ENCODE measurements at places on chromosomes 7 and 10.

DNA sequence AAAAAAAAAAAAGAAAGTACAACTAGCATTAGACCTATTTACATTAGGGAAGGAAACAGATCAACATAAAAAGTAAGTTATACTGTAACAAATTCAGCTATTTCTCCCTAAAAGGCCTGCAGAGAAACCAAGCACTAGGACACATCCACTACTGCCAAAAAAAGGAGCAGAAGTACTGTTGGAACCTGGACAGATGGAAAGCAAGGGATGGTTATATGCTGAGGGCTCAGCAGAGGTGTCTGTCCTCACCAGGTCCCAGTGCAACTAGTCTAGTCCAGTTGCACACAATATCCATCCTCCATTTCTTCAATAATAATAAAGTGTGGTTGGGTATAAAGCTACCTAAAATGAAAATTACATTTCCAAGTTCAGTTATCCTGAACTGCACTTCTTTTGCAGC is 103.2 kb upstream of the IFRD1 start:
- no peak for DNase-seq

GRCh38 chr7:40979296-40979695 is 723.6 kb downstream of the INHBA start:
- DNase-seq = no peak

DNA sequence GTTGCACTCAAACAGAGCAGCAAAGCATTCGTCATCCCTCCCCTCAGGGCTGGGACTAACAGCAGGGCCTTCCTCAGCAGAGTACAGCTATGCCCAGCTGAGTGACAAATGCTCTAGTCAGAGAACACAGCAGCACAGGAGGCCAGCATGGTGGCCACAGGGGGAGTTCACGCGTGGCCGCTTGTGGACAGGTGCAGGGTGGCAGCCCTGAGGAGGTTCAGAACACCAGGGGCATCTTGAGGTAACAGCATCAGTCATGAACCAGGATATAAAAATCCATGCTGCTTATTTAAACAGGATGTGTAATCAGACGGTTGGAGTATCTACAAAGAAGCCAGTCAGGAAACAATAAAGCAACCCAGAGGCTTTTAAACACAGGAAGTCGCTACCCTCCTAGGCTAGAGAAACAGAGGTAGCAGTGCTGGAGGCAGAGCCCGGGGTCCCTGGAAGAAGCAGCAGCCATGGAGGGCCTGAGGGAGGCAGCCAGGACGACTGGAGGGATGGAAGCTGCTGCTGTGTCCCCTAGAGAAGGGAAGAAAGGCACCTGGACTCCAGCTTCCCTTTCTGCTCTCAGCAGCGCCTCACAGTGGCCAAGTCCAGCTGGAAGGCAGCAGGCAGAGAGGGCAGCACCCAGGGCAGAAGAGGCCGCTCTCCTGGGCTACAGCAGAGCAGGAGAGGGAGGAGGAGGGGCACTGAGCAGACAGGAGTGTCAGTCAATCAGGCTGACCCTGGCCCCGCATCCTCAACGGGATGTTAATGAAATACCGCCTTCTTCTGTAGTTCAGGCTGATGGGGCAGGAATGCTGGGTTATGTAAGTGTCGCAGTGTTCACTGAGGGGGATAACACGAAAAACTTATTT is 70.8 kb upstream of the UCN3 start:
- DNase-seq = peak; percentile 66

DNA sequence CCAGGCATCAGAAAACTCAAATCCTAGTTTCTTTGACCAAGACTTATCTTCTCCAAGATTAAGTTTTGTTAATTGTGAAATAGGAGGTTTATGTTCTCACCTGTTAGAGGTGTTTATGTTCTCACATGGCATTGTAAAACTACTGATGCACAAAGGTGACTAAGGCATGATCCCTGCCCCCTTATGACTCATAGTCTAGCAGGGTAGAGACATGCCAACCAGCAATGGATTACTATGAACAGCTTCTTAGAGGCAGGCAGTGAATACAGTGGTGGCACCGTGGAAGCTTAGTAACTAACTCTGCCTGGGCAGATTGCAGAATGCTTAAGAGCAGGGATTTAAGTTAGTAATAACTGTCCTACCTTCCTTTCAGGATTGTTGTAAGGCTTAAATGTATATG is 400.9 kb downstream of the SORCS3 start:
- no peak for DNase-seq

DNA sequence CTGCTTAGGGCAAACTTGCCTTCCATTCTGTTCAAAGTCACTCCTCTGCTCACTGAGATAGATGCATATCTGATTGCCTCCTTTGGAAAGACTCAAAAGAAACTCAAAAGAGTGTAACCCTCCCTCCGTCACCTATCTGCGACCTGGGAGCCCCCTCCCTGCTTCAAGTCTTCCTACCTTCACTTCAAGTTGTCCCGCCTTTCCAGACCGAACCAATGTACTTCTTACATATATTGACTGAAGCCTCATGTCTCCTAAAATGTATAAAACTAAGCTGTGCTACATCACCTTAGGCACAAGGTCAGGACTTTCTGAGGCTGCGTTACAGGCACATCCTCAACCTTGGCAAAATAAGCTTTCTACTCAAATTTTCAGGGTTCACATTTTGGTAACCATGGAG is 77.4 kb upstream of the C1GALT1 start:
- no peak for DNase-seq

- DNase-seq = no peak
Measured at GRCh38 chr7:149880638-149881311, 7.0 kb downstream of the ATP6V0E2 start.

DNA sequence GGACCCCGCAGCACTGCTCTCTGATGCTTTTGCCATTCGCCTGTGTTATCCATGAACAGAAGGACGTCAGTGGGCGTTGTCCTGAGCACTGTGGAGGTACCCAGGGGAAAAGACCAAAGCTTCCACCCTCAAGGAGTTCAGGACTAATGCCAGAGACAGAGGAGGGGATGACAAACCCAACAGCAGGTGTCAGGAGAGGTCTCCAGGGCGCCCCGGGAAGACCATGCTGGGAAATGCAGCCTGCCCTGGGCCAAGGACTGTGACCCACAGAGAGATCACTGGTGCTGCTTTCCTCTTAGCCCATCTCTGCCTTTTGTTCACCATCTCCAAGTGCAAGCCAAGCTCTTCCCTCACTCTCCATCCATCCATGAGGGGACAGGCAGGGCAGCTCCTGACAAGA is 166.8 kb upstream of the PFKP start:
- no peak for DNase-seq

- DNase-seq = peak; percentile 25
Measured at GRCh38 chr10:5888843-5889623, 660 bp downstream of the ANKRD16 start.

GRCh38 chr7:102284399-102284798 is 2.3 kb upstream of the SH2B2 start:
- no peak for DNase-seq

DNA sequence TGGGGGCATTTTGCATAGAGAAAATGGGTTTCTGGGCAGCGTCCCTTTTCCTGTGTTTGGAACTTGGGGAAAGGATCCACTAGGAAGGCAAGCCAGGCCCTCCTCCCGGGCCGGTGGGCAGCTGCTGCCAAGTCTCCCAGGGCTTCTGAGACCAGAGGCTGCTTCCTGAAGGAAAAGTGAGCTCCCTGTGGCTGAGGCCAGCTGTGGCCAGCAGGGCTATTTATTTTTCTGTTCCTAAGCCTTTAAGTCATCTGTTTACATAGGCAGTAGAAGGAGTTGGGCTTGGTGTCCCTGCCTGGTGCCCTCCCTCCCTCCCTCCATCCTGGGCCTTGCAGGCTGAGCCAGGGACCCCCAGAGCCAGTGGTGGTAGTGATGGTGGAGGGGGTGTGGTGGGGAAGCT is 70.5 kb upstream of the COL13A1 start:
- DNase-seq = no peak

DNA sequence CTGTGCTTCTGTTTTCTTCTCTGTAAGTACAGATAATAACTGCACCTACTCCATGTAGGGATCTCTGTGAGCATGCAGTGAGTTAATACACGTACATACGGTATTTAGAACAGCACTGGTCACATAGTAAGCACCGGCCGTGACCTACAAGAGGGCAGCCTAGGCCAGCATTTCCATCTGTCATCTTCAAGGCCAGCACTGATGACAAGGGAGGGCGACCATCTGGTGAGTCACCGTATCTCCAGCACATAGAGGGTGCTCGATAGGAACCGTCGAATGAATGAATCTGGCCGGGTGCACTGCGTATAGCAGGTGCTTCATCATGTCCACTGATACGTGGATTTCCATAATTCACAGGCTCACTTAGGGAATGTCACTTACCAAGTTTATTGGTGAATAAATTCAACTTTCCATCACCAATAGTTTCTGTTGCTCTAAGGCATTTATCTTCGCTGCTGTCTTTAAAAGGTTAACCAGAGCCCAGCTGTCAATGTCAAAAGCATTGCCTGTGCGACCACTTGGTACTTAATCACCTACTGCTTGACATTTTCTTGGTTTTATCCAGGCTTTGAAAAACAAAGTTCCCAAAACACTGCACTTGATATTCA is 8.3 kb downstream of the NOD1 start:
- DNase-seq = no peak

DNA sequence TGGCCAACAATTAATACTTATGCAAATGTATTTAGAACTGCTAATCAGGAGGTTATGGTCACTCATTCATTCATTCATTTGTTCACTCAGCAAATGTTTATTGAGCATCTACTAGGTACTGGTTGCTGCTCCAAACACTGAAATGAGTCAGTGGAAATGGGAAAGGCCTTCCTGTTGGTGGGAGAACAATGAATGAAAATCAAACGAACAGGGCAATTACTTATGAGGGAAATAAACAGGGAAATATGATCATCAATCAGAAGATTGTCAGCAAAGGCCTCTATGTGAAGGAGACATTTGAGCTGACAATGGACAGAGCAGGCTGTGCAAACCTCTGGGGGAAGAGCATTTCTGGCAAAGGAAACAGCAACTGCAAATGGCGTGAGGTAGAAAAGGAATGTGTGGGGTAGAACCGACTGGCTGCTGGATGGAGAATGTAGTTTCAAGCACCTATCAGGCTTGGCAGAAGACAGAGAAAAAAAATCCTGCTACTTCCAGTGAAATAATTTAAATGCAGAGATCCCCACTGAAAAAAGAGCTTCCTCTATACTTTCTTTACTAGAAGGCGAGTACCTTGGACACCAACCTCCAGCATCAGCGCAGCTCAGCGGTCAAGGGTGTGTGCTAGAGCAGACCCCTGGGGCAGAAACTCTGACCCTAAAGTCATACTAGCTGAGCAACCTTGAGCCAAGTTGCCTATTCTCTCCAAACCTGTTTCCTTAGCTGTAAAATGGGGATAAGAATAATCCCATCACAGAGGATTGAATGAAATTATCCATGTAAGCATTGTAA is 108.8 kb upstream of the EEPD1 start:
- DNase-seq = no peak

DNA sequence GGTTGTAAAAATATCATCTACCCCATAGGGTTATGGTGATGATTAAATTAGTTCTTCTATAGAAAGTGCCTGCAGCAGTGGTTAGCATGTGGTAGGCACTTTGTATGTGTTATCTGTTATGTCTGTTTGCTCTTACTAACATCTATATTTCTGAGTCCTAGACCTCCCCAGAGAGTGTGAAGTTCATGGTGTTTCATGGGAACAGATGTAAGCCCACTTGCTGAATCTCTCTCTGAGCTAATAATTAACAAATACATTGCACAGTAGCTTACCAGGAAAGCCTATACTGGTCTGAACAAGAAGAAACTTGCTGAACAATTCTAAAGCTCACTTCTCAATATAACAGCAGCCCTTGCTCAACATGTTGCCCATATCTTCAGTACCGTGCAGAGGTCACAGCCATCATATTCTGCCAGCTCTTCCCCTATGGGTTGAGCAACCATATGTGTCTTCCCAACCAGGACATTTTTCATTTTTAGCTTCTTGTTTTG is 100.1 kb downstream of the NPSR1 start:
- DNase-seq = no peak

- no peak for DNase-seq
Measured at GRCh38 chr10:4450981-4451908, 374.8 kb upstream of the AKR1E2 start.

Measured in hematopoietic multipotent progenitor cell treated with erythropoietin and hydrocortisone succinate and interleukin-3 and kit ligand, for 8 days (in vitro differentiated cells).